Fibroblast of the aortic adventitia (primary cell): ENCODE measurements at places on chromosomes 1 and 21. TPM values are rescaled to one million over a fixed set of nuclear protein-coding genes. Genes with fewer than 3 reads are reported as not detected.
A peak's percentile ranks its signal among the peaks of the same experiment; 100 is the strongest.

Gene CRYBG2
- total RNA-seq = not detected in 2 replicates

Gene PRDM15
- 1.8 and 4.7 TPM in 2 replicates for total RNA-seq

Gene PADI4
- total RNA-seq = not detected in 2 replicates

DNA sequence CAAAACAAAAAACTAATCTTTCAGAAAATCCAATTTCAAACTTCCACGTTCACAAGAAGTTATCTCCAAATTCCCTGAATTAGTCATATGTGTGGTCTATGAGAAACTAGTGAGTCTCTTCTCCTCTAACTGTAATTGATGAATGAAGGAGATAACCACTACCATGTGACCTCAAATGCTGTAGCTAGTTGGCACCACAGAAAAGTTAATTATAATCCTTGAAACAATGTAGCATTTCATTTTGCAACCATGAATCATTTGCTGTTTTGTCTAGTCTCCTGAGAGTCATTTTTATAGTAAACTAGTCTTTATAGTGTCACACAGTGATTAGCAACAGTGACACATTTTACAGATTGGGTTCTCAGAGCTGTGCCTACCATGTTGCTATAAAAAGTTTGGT, 287.5 kb downstream of the LRRIQ3 start:
- DNase-seq = no peak

- peak; percentile 85 for DNase-seq
These were observed 13.1 kb upstream of the SLC30A1 start for GRCh38 chr1:211591980-211592493.

GRCh38 chr1:25900219-25900618, 6.0 kb downstream of the STMN1 start:
- DNase-seq = no peak

DNA sequence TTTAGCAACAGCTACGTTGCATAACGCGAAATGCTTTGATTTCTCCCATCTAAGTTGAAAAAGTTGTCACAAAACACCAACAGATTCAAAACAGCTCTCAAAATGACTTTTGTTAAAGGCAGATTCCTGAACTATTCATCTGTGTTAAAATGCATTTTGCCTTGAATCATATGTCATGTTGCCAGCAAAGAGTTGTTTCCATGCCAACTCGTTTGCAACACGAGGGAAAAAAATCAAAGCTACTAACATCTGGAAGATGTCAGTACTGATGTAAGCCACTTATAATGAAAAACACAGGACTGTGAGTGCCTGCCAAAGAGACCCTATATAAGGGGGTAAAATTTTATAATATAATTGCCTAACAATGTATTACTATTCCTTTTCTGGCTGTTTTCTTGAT, 182.7 kb upstream of the PTBP2 start:
- DNase-seq = peak; percentile 99

DNA sequence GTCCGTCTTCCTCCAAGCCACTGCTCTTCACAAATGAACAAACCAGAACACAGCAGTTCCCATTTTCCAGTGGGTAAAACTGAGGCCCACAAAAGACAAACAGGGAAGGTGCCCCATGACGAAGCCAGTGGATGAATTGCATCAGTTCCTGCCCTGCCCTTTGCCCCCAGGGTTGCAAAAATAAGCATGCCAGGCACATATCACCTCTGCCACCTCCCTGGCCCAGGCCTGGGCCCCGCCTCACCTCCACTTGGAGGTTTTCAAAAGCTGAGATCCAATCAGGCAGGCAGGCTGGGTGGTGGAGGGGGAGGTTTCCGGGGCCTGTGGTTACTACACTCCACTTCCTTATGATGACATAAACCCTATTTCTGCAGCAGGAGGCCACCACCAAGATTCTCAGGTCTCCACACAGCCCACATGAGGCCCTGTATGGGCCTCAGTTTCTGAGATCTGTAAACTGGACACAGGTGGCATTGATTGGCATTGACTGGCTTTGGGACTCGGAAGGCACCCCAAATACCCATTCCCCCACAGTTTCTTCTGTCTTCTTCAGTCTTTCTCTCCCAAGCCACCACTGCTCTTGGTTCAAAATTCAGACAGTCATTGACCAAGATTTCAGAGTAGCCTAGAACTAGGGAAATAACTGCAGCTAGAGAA, 4.1 kb downstream of the KIF21B start:
- peak; percentile 10 for DNase-seq

- no peak for DNase-seq
These were observed 1.5 kb downstream of the C1orf35 start for GRCh38 chr1:228101614-228101993.

DNA sequence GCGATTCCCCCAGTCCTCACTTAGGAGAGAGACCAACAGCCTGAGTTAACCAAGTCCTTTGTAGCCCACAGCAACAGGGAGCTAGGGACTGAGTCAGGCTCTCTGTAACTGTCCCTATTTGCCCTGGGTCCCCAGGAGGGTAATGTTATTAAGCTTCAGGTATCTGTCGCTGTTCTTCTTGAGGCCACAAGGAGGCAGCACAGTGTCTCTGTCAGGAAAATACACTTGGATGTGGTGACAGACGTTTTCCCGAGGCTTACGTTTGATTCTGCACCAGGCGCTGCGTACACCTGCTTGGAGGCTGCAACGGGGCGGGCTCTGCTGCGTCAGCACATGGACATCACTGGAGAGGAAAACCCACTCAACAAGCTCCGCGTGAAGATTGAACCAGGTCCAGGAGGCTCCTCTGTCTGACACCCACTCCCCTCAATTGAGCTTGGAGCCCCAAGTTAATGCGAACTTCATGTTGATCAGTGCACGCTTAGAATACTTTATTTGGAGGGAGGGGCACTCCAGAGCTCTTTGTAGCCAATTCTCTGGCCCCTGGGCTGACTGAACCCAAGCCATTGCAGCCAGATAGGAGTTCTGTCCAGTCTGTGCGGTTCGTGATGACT, 10.7 kb upstream of the ELF3 start:
- peak; percentile 51 for DNase-seq

DNA sequence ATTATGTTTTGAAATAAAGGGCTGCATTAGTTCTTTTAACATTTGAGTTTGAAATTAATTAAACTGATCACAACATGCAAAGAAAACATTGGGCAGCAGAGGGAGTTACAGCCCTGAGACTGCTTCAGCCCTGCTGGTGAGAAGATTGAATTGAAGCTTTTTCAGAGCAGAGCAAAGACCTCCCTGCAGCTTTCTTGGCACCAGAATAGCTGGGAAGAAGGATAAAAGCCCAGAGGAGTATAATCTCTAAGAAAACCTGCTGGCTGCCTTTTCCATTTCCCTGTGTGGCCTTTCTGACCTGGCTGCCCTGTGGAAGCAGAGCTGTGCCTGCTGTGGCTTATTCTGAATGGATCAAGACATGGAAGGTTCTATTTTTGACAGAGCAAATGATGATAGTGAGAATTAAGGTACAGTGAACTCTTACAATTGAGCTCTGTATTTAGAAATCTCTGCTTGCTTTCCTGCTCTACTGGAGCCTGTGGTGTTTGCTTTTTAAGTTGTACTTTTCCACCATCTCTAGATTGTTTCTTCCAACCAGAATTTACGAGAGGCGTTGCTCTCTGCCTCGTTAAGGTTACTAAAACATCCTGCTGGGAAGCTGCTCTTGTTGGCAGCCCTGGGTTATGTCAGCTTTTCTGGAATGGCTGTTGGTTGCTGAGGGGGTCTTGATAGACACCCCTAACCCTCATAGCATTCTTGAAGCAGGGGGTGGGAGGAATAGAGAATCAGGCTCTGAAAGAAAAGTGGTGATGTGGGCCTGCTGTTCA, 9.9 kb downstream of the SNRPE start:
- peak; percentile 89 for DNase-seq

- DNase-seq = no peak
These were observed 326.6 kb downstream of the CAMTA1 start for GRCh38 chr1:7111853-7112252.

DNA sequence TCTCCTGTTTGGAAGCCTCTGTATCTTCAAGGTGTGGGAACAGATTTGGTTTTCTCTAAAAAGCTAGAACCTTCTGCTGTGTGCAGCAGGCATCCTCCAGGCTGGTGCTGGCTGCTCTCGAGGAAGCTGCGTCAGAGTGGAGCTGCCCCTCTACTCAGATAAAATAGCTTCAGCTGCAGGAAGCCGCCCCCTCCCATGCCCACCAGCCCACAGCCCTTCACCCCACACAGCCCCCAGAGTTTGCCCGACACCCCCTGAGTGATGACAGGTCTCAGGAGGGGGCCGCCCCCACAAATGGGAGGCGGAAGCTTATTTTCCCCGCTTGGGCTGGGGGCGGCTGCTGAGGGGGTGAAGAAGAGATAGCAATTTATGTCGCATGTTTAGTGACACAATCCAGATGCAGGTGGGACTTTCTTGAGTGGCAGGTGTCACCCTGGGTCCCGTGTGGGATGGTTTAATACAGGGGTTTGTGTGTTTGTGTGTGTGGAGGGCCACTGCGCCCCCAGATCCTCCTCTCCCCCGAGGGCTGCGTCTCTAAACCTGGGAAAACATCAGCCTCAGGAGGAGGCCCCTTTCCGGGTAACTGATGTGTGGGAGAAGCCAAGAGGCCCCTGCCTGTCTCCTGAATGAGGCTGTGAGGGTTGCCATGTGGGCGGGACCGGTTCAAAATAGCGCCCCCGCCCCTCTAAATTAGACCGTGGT, 55.4 kb downstream of the STUM start:
- no peak for DNase-seq

DNA sequence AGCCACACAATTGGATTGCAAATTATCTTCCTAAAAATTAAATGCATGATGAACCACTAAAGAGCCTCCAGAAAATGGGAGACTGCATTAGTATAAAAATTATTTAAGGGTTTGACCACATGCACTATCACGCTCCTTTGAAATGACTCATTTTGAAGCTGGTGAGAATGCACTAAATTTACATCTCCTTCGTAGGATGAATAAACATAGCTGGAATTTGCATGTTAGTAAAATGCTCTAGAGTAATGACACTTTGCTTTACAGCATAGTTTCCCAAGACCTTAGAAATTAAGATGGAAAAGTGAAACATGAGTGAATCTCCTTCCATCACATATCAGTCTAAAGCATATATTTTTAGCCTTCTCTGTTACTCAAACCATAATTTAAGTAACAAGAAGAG, 2.4 kb downstream of the PLPPR4 start:
- DNase-seq = peak; percentile 35

DNA sequence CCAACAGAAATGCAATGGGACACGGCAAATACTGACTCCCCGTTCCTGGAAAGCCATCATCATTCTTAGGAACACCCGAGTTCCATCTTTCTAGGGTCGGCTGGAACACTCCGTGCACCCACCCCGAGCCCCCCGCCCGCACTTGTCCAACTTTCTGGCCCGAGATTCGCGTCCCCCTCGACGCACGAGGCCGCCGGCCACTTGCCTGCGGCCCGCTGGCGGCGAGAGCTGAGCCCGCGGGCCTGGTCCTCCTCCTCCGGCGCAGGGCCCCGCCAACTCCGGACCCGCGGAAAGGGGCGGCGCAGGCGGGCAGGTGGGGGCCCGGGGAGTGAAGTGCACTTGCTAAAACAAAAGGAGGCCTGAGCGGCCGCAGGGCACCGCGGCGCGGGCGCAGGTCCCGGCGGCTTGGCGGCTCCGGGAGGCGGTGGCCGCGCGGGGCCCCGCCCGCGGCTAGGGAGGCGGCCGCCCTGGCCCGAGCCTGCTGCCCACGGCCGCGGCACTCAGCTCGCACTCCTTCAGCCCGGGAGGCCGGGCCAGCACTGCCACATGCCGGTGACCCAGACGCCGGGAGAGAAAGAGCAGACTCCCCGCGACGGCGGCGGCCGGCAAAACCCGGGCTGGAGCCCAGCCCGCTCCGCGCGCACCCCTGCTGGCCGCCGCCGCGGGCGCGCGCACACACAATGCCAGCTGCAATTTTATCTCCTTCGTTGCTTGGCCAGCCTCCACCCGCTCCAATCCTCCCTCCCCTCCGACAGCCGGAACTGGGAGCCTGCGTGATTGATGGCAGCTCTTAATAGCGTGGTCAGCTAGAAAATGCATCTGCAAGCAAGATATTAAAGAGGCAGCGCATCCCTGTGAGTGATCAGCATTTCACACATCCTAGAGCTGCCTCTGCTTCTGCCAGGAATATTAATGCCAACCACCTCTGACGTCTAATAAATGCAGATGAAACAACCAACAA, 114.3 kb downstream of the RERE start:
- peak; percentile 89 for DNase-seq

DNA sequence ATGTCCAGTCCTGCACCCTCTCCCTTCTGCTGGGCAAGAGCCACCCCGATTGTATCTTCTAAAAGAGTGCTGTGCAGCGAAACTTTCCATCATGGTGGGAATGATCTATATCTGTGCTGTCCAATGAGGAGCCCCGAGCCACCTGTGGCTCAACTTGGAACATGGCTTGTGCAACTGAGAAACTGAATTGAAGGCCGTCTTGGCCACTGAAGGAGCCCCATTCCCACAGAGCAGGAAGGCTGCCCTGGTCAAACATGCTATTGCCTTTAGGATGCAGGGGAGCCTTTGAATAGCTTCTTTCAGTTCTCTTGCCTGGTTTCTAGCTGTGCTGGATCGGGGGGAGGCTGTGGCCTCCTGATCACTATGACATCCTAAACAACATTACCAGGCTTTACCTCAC, 427.6 kb downstream of the SETD4 start:
- no peak for DNase-seq

DNA sequence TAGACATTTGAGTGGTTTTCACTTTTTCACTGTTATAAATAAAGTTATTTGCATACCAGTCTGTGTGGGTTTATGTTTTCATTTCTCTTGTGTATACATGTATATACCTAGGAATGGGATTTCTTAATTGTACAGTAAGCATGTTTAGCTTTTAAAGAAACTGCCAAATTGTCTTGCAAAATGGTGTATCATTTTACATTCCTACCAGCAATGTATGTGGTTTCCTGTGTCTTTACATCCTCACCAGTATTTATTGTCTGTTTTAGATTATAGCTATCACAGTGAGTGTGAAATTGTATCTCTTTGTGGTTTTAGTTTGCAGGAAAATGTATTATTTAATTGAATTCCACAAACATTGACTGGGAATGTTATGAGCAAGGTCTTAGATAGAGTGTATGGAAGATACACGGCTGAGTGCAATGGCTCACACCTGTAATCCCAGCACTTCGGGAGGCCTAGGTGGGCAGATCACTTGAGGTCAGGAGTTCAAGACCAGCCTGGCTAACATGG, 57.3 kb downstream of the MACF1 start:
- peak; percentile 18 for DNase-seq

DNA sequence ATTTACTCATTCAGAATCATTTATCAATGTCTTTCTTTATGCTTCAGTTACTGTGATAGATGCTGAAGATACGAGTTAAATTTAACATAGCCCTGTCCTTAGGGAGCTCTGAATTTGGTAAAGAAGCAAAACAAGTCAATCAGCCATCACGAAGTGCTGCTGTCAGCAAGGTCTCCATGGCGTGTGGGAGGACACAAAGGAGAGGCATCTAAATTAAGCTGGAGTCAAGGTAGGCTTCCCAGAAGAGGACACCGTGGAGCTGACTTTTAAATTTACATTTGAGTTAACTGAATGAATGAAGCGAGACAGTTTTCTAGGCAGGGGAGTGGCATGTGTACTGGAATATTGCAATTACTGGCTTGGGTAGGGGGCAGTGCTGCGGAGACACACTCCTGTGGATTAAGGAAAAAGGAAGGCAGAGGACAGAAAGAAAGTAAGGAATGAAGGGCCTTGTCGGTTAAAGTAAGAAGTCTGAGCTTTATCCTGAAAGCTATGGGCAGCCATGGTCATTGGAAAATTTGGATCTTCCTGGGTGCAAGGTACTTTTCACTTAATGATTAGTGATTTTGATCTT, 41.3 kb upstream of the C1orf87 start:
- no peak for DNase-seq
